ENCODE measurements at places on chromosomes 11 and 22.

DNA sequence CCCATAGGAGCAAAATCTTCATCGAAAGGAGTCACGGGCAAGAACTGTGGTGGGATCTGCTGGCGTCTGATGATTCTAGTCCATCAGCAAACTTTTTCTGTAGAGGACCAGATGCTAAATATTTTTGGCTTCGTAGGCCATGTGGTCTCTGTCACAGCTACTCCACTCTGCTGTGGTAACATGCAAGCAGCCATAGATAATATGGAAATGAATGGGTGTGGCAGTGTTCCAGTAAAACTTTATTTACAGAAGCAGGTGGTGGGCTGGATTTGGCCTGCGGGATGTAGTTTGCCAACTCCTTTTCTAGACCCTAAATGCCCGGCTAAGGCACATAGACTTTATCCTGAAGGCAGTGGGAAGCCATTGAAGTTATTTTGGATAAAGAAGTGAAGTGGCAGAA is 32.9 kb downstream of the BMAL1 start:
- no peak for DNase-seq

- DNase-seq = no peak
Observed at GRCh38 chr11:11663907-11664306, 42.1 kb upstream of the GALNT18 start.

DNA sequence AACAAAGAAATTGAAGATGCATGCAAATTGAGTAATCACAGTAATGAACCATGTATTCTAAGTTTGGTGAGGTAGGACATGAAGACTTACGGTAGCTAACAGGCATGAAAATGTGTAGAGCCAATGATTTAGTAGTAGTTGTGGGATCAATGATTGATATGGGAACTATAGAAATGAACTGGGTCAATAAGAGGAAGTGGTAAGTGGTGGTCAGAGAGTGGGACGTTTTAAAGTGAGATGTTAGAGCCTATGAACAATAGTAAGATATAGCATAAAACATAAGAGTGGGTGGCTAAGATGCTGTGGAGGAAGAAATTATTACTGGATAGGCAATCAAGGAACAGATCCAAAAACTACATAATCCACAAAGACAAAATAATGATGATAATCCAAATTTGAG is 45.0 kb downstream of the DLG2 start:
- DNase-seq = no peak

- DNase-seq = no peak
Observed at GRCh38 chr11:87076874-87077429, 39.2 kb downstream of the TMEM135 start.

GRCh38 chr22:24812950-24813775 is 7.2 kb downstream of the SGSM1 start:
- no peak for DNase-seq

- DNase-seq = no peak
Observed at GRCh38 chr11:104246590-104246989, 82.6 kb upstream of the PDGFD start.

DNA sequence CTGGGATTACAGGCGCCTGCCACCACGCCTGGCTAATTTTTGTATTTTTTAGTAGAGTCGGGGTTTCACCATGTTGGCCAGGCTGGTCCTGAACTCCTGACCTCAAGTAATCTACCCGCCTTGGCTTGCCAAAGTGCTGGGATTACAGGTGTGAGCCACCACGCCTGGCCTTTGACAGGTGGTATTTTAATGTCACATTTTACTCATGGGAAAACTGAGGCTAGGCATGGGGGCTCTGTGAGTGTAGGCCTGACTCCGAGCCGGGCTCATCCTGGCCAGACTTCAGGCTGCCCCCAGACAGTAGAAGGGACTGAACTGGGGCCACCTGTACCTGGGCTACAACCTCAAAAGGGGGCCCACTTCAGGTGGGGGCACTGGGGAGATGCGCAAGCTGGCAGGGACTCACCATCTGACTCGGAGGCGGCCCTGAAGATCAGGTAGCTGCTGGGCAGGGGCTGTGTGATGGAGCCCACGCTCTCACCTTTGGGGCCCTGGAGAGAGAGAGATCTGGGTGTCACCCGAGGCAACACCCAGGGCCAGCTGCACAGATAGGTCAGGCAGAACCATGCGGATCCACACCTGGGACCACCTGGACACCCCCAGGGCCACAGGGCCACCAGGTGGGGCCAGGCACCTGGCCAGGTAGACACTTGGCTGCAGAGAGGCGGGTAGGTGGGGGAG is 45.8 kb downstream of the OSBPL5 start:
- no peak for DNase-seq

GRCh38 chr22:36872866-36873498 is 12.2 kb downstream of the NCF4 start:
- no peak for DNase-seq

DNA sequence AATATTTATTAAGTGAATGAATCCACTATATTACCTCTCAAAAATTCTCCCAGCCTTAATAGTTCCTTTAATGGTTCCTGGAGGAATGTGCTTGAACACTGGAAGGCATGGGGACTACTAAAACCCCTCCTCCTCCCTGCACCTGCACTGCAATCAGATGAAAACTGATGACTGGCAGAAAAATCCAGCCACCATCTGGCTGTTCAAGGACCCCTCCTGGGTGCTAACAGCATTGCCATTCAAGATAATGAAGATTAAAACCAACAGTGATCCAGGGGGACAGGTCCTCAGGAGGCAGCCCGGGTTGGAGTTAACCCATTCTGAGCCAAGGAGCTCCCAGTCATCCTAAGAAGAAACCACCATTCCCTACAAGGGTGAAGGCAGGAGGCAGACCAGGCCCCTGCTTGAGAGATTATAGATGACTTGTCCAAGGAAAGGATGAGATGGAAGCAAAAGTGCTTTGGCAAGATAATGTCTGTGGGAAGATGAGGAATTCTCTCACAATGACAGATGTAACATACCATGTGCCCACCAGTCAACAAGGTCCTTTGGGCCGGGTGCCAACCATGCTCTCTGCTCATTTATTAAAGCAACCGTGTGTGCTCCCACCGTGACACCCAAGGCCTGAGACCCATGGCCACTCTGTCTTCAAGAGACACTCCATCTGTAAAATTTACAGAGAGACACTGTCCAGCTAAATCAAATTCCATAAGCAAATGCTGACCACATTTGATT is 90.6 kb downstream of the LARGE1 start:
- no peak for DNase-seq

GRCh38 chr11:10376061-10376460 is 71.2 kb downstream of the ADM start:
- no peak for DNase-seq

DNA sequence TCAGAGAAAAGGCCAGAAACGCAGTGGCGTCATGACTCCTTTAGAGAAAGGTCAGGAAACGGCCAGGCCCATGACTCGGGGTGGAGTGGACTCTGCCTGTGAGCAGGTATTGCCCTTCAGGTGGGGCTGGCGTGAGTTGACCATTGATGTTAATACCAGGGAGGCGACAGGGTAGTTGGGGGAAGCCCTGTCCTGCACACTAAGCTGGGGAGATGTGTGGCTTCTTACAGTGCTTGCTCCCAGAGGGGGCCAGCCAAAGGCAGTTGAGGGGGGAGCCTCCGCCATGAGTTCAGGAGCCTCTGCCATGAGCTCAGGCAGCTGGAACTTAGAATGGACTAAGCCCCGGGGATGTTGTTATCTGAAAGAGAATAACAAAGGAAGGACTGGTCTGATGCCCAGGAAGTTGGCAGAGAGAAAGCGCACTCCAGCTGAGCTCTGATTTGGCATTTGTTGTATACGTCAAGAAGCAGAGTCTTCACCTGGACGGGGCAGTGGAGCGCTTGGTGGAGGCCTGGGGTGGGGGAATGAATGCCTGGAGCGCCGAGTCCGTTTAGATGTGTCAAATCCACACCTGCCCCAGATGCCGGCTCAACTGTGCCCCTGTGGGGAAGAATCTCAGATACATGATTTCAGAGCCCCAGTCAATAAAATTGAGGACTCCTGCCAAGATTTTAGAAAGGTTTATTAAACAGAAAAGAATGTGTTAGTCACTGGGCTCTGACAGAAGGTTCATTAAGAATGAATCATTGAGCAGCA is 222.5 kb downstream of the TBC1D22A start:
- no peak for DNase-seq

- no peak for DNase-seq
Observed at GRCh38 chr11:18013790-18014507, 1.1 kb upstream of the SERGEF start.

GRCh38 chr11:123145661-123146060 is 49.4 kb downstream of the CLMP start:
- DNase-seq = no peak

DNA sequence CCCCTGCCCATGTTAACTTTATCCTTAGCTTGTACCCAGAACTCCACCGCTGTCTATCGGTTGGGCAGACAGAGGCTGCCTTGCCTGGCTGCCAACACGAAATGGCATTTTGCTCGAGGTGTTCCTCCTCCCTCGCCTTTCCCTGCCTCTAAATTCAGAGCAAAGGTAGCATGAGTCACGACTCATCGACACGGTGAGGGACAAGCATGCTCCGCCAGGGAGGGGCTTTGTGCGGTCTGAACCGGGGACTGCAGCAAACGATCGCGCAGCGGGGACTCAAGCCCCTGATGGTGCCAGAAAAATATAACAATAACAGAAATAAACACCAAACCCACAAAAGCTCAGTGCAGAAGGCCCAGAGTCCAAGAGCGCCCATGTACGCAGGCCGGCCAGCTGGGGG is 52.3 kb downstream of the RTL6 start:
- no peak for DNase-seq

GRCh38 chr11:133500936-133501335 is 31.4 kb downstream of the OPCML start:
- DNase-seq = no peak

- no peak for DNase-seq
Observed at GRCh38 chr11:72634472-72635095, 39.6 kb downstream of the PDE2A start.

- no peak for DNase-seq
Observed at GRCh38 chr11:118870396-118871343, 13.0 kb upstream of the CXCR5 start.

DNA sequence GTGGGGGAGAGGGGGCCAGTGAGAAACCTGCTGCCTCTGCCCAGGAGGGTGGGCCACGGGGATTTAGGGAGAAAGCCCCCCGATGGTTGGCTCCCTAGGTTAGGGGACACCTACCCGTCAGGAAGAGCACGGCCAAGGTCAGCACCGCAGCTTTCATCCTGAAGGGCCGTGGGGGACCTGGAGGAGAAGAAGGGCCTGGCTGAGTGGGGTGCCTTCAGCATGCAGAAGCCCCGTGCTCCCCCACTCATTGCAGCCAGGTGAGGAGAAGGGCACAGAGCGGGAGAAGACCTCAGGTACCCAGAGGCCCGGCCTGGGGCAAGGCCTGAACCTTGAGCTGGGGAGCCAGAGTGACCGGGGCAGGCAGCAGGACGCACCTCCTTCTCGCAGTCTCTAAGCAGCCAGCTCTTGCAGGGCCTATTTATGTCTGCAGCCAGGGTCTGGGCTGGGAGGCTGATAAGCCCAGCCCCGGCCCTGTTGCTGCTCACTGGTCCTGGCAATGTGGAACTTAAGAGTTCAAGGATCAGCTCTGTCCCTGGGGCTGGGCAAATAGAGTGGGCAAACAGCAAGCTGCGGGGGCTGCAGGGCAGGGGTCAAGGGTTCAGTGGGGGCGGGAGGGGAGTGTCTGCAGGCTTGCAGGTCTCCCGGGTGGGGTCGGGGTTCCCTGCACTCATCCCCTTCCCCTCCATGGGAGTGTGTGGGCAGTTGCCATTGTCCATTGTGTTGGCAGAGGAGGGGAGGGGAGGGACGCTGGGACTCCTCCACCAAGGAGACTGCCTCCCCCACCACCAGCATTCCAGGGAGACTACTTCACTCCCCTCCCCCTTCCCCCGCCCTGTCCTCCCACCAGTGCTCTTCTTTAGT is at the start of gene APOA1:
Gene APOA1 (minus strand): TSS at position 392 of the 861 bp plus-strand sequence. CDS start 235 bp downstream, at position 157.
- DNase-seq = no peak

GRCh38 chr11:34621876-34622275 is 983 bp downstream of the EHF start:
- no peak for DNase-seq

DNA sequence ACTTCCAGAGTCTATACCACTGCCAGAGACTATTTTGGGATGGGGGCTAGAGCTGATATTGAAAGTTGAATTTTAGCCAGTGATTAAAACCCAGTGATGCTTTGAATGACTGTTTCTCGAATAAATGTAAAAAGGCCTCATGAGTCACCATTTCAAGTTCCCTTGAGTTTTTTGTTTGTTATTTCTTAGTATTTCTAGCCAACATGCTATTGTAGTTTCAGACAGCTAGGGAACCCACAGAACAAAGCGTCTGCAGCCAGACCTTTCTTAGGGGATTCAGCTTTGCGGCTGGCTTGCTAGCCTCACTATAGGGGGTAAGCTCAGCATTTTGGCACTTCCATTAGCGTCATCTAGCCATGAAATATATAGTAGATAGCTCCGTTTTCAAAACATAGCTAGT is 66.5 kb downstream of the DBX1 start:
- no peak for DNase-seq

GRCh38 chr11:78576549-78577097 is 2.0 kb upstream of the NARS2 start:
- DNase-seq = no peak

DNA sequence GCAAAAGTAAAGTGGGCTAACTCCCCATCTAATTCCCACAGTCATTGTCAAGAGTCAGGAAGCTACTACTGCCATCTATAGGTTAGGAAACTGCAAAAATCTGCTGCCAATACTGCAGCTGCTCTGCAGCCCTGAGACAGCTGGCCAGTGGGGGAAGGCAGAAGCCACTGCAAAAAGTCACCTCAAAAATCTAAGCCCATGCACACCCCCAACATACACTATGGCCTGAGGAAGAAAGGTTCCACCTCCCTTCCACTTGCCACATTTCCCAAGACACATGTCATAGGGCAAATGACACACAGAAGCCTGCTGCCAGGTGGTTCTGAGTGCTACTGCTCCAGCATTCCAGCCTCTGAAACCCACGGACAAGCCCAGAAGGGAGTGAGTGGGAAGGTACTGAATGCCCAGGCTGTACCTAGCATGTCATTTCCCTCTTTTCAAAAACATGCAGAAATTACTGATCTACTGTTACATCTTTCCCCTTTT is 36.9 kb downstream of the DGCR2 start:
- DNase-seq = no peak

DNA sequence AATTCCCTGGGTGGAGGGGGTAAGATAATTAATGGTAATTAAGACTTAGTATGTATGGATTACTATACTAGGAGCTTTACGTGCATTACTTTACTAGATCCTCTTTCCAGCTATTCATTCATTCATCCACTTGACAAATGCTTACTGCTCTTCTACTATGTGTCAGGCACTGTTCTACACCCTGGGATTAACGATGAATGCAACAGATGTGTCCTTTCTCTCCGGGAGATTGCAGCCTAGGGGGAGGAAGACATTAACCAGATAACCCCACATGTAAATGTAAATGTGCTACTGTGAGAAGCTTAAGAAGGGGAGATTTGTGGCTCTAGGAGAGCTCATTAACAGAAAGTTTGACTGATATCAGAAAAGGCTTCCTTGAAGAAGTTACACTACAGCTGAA is 1.7 kb downstream of the ANKK1 start:
- DNase-seq = no peak

- no peak for DNase-seq
Observed at GRCh38 chr11:57555393-57555792, 12.1 kb downstream of the UBE2L6 start.

GRCh38 chr11:126155402-126156187 is 55.9 kb downstream of the RPUSD4 start:
- DNase-seq = no peak
